ENCODE measurements at places on chromosomes 16 and 17. TPM values are rescaled to one million over a fixed set of nuclear protein-coding genes. Genes with fewer than 3 reads are reported as not detected.

- no peak for DNase-seq
Measured at GRCh38 chr17:36736201-36737156, 135.1 kb downstream of the MRM1 start.

Gene DRC3
- total RNA-seq: 0.81 TPM

Gene SNX11
- total RNA-seq: 7.2 TPM

Gene ASPHD1
- total RNA-seq: not detected

Gene SAT2
- 99.3 TPM for total RNA-seq

Gene TOM1L1
- total RNA-seq: 64.2 TPM

DNA sequence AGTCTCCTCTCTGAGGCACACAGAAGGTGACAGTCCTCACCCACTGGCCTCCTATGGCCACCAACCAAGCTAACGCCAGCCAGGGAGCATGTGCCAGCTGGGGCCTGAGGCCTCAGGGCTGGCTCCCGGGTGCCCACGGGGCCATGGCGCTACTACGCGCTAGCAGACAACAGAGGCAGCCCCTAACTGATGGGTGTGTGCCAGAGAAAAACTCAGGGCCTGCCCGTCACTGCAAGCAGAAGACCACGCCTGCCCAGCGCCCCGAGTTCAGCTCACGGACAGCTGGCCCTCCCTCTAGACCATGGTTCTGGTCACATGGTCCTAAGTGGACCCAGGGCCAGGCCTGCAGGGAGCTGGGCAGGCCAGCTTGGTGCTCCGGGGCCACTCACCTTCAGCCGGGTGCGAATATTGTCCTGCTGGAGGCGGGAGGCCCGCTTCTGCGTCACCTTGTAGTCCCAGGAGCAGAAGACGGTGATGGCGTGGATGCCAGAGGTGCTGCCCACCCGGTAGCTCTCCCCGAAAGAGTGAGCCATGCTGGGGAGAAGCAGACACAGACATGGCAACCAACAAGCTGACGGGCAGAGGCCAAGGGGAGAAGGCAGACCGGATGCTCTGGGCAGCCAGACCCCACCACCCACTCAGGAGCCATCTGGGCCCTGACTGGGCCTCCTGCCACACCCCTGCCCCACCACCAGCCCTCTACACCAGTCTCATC lies 6.2 kb downstream of the TMC6 start:
- DNase-seq: peak; percentile 23

Data from right lobe of liver (tissue), 6 donors.